ENCODE measurements at places on chromosomes 7 and 10. TPM values are rescaled to one million over a fixed set of nuclear protein-coding genes. Genes with fewer than 3 reads are reported as not detected.
A peak's percentile ranks its signal among the peaks of the same experiment; 100 is the strongest.

The FKBP6 gene
- not detected for total RNA-seq

The COL26A1 gene
- 0.25 TPM for total RNA-seq

The TDRD1 gene
- total RNA-seq: 0.37 TPM

The CCDC136 gene
- total RNA-seq: 2.3 TPM

The RASA4B gene
- 11.4 TPM for total RNA-seq

The HHEX gene
- 16.8 TPM for total RNA-seq

The SPDYE5 gene
- total RNA-seq: 0.28 TPM

The ZNF853 gene
- 7.6 TPM for total RNA-seq

The FAM171A1 gene
- 23.5 TPM for total RNA-seq

The ASAH2B gene
- 3.6 TPM for total RNA-seq

DNA sequence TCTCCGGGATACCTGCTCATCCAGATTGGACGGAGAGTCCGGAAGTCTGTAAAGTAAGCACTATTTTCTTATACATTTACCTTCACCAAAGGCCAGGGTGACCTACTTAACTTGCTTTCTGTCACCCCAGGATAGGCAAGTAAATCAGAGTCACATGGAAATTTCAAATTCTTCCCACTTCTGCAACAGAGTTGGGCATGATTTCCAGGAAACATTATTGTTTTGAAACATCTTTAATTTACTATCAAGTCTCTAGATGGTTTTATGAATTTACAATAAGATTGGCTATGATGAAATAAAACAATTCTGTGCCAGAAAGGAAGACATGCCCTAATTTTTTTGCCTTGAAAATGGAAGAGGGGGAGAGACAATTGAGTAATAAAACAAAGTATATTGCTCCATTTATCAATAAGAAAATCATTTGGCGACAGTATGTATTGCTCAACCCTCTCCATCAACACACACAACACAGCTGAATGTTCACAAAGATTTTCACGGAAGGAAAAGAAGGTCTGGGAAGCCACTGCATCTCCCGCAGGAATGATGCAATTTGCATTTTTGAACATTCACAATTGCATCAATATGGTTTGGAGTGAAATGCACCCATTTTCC, 702.8 kb downstream of the PARD3 start:
- no peak for DNase-seq
- H3K4me3 ChIP-seq: no peak overlapping the region

GRCh38 chr10:76879116-76879913, 758.3 kb downstream of the KCNMA1 start:
- H3K27me3 ChIP-seq: no peaks in the 10 kb centered on the region
- H3K36me3 ChIP-seq: no peaks in the 10 kb centered on the region
- no peak for DNase-seq

- no peaks in the 10 kb centered on the region for H3K36me3 ChIP-seq
- DNase-seq: no peak
- no peak overlapping the region for H3K4me3 ChIP-seq
- no peak overlapping the region for H3K27ac ChIP-seq
- H3K27me3 ChIP-seq: no peaks in the 10 kb centered on the region
These were observed 25.9 kb upstream of the GOLGA7B start for GRCh38 chr10:97823734-97824133.

- no peak overlapping the region for H3K27ac ChIP-seq
- no peaks in the 10 kb centered on the region for H3K36me3 ChIP-seq
- H3K27me3 ChIP-seq: no peaks in the 10 kb centered on the region
- no peak for DNase-seq
- no peak overlapping the region for H3K4me3 ChIP-seq
These were observed 41.3 kb upstream of the PPP2R2D start for GRCh38 chr10:131859341-131860020.

DNA sequence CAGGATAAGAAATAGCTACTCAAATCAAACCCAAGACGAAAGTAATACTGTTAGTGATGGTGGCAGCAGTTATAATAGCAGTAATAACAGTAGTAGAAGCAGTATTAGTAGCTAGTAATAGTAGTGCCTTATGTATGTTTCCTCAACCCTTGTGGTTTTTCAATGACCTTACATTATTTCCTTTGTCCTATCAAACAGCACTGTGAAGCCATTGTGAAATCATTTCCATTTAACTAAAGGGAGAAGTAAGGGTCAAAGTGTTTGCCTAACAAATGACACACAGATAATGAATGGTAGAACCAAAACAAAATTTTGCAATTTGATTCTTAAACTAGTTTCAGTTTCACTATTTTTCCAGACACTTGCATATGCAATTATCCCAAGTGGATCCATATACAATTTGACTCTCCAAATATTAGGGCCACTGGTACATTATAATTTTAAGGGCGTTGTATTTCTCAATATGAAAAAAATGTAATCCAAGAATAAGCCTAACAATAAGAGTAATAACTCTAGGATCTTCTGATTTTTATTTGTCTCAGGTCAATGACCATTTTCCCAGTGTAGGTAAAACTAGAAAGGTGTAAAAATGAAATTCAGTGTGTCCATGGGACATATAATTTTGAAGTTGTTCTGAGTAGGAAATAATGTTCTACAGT, 33.7 kb upstream of the TMEM26 start:
- no peaks in the 10 kb centered on the region for H3K36me3 ChIP-seq
- no peak overlapping the region for H3K27ac ChIP-seq
- no peak overlapping the region for H3K4me3 ChIP-seq
- no peaks in the 10 kb centered on the region for H3K4me1 ChIP-seq
- DNase-seq: no peak

- DNase-seq: peak; percentile 7
- no peak overlapping the region for H3K4me3 ChIP-seq
- H3K27me3 ChIP-seq: no peaks in the 10 kb centered on the region
- H3K36me3 ChIP-seq: no peaks in the 10 kb centered on the region
These were observed 38.2 kb downstream of the ANTXRL start for GRCh38 chr10:46325021-46325420.

GRCh38 chr7:147235645-147236382, 1119.2 kb downstream of the CNTNAP2 start:
- H3K4me1 ChIP-seq: no peaks in the 10 kb centered on the region
- H3K4me3 ChIP-seq: no peak overlapping the region
- H3K27me3 ChIP-seq: no peaks in the 10 kb centered on the region
- no peaks in the 10 kb centered on the region for H3K36me3 ChIP-seq

GRCh38 chr7:142833174-142834048, 21.5 kb upstream of the EPHB6 start:
- no peaks in the 10 kb centered on the region for H3K4me1 ChIP-seq
- H3K27me3 ChIP-seq: no peaks in the 10 kb centered on the region
- no peak overlapping the region for H3K27ac ChIP-seq

- DNase-seq: no peak
- no peak overlapping the region for H3K27ac ChIP-seq
- H3K36me3 ChIP-seq: peaks cover 37% of the 10 kb centered on the region
- no peaks in the 10 kb centered on the region for H3K4me1 ChIP-seq
These were observed 4.1 kb downstream of the NHLRC2 start for GRCh38 chr10:113858541-113858940.

DNA sequence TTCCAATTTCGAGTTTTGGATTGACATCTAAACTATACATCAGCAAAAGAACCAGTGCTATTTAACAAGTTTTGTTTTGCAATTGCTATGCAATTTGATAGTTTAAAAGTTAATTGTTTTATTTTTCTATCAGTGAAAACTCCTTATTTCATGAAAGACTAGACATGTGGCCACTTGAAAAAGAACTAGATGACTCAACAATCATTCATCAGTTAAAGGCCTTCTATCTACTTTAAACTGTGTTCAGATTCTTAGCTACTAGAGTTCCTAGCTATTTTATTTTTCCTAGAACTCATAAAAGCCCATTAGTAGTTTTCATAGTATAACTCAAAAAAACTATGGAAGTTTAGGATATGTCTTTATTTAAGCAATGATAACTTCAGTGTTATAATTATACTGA, 104.6 kb upstream of the LSM8 start:
- no peaks in the 10 kb centered on the region for H3K36me3 ChIP-seq
- no peaks in the 10 kb centered on the region for H3K27me3 ChIP-seq
- H3K4me1 ChIP-seq: no peaks in the 10 kb centered on the region
- no peak overlapping the region for H3K27ac ChIP-seq
- H3K4me3 ChIP-seq: no peak overlapping the region
- no peak for DNase-seq

GRCh38 chr7:33118383-33118782, 9.2 kb upstream of the RP9 start:
- H3K4me3 ChIP-seq: no peak overlapping the region
- H3K36me3 ChIP-seq: no peaks in the 10 kb centered on the region
- H3K4me1 ChIP-seq: peaks cover 9% of the 10 kb centered on the region
- H3K27me3 ChIP-seq: no peaks in the 10 kb centered on the region
- no peak for DNase-seq

GRCh38 chr7:147813316-147813715, 777.2 kb upstream of the C7orf33 start:
- H3K4me3 ChIP-seq: no peak overlapping the region
- H3K27ac ChIP-seq: no peak overlapping the region
- no peaks in the 10 kb centered on the region for H3K4me1 ChIP-seq
- no peaks in the 10 kb centered on the region for H3K27me3 ChIP-seq
- H3K36me3 ChIP-seq: no peaks in the 10 kb centered on the region
- no peak for DNase-seq

GRCh38 chr7:1290026-1290678, 57.5 kb downstream of the UNCX start:
- peaks cover 24% of the 10 kb centered on the region for H3K27me3 ChIP-seq
- H3K36me3 ChIP-seq: no peaks in the 10 kb centered on the region
- no peak overlapping the region for H3K4me3 ChIP-seq
- H3K4me1 ChIP-seq: no peaks in the 10 kb centered on the region
- peak; percentile 83 for DNase-seq

DNA sequence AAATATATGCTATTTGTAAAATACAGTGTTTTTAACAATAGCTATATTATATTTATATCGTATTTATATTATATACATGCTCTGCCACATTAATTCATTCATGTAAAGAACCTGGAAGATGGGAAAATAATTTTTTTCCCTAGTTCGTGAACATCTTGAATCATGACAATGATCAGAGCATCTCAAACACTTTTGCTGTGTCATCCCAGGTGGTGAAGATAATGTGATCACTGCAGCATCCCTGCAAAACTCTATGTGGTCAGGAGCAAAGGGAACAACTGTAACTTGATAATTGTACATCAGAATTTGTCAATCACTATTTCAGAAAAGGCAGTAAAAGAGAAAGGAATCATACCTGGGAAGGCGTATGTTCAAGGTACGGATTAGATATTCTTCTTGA, 39.3 kb downstream of the RAPGEF5 start:
- no peak overlapping the region for H3K27ac ChIP-seq
- no peaks in the 10 kb centered on the region for H3K36me3 ChIP-seq
- DNase-seq: no peak
- no peaks in the 10 kb centered on the region for H3K27me3 ChIP-seq
- peaks cover 2% of the 10 kb centered on the region for H3K4me1 ChIP-seq

GRCh38 chr10:27620430-27621397, 116.6 kb downstream of the RAB18 start:
- no peaks in the 10 kb centered on the region for H3K27me3 ChIP-seq
- no peaks in the 10 kb centered on the region for H3K36me3 ChIP-seq
- no peak overlapping the region for H3K27ac ChIP-seq
- no peaks in the 10 kb centered on the region for H3K4me1 ChIP-seq

DNA sequence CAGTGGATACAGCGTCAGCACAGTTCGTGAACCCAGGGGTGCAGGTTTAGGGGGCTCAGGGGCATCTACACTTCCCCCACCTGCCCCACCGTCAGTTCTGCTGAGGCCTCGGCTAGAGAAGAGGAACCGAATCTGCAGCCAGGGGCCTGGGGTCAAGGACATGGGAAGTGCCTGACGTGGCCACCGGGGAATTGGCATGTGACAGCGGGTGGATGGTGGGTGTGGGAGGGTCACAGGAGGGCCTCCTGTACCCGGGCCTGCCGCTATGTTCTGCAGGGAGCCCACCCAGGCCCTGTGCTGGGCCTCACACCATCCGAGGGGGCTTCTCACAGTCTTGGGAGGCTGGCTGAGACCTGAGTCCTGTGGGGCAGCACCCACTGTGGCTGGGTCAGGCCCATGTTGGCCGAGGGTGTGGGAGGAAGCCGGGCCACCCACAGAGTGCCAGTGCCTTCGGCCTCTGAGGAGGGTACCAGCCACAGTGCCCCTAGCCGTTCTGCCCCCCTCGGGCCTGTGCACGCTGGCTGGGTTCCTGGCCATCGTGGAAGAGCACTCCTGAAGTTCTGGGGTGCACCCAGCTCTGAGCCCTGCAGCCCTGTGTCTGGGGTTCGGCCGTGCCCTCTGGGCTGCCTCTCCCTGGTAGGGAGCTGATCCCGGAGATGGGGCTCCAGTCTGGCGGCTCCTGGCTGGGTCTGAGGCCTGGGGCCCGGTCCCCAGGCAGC, 5.9 kb downstream of the TTYH3 start:
- H3K27me3 ChIP-seq: no peaks in the 10 kb centered on the region
- no peaks in the 10 kb centered on the region for H3K36me3 ChIP-seq
- DNase-seq: no peak
- H3K27ac ChIP-seq: peak overlapping the region; percentile 39

- H3K36me3 ChIP-seq: no peaks in the 10 kb centered on the region
- DNase-seq: no peak
- H3K27ac ChIP-seq: no peak overlapping the region
- no peaks in the 10 kb centered on the region for H3K27me3 ChIP-seq
These were observed 94.1 kb upstream of the ZNF800 start for GRCh38 chr7:127486654-127487053.

- H3K4me3 ChIP-seq: no peak overlapping the region
- no peak overlapping the region for H3K27ac ChIP-seq
- no peak for DNase-seq
- H3K4me1 ChIP-seq: no peaks in the 10 kb centered on the region
These were observed 50.1 kb downstream of the IPMK start for GRCh38 chr10:58217612-58218011.

- H3K4me1 ChIP-seq: no peaks in the 10 kb centered on the region
- H3K4me3 ChIP-seq: no peak overlapping the region
- H3K27ac ChIP-seq: no peak overlapping the region
- no peaks in the 10 kb centered on the region for H3K27me3 ChIP-seq
- no peaks in the 10 kb centered on the region for H3K36me3 ChIP-seq
These were observed 242.2 kb downstream of the MALRD1 start for GRCh38 chr10:19290770-19291169.

DNA sequence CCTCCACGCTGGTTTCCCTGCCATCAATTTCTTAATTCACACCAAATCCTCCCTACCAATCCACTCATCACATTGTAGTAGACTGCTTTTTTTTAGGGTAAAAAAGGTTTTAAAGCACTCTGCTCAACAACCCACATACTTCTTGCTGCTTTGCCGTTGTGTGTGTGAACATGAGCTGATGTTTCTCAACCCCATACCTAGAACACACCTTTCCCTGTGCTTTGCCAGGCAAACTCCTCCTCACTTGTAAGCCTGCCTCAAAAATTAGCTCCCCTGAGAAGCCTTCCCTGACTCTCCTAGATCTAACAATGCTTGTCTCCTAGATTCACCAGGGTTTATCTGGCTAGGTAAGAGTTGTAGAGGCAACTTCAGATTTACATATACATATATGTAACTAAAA, 119.0 kb upstream of the FAM133B start:
- DNase-seq: no peak
- H3K4me3 ChIP-seq: no peak overlapping the region
- H3K36me3 ChIP-seq: no peaks in the 10 kb centered on the region
- no peak overlapping the region for H3K27ac ChIP-seq

GRCh38 chr7:131010717-131011431, 276.9 kb upstream of the KLF14 start:
- peak; percentile 70 for DNase-seq
- peaks cover 23% of the 10 kb centered on the region for H3K4me1 ChIP-seq
- no peak overlapping the region for H3K4me3 ChIP-seq
- no peak overlapping the region for H3K27ac ChIP-seq
- H3K27me3 ChIP-seq: no peaks in the 10 kb centered on the region

Measured in lung (tissue), 17 donors.